ENCODE measurements at places on chromosomes 3 and 15.

DNA sequence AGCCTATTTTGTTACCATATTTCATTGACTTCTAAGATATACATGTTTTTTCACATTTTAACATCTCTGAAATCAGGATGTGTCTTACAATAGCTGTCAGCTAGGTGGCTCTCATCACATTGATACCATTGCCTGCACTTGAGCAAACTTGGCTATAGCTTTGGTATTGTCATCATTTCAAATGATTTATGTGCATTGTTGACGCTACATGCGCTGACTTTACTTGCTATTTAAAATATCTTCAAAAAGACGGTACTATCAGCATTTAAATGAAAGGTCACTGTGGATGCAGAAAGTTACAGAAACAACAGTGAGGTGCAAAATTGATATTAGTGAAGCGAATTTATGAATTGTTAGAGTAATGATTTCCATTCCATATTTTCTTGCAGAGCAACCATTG is 54.0 kb upstream of the ABHD2 start:
- no peak for DNase-seq

DNA sequence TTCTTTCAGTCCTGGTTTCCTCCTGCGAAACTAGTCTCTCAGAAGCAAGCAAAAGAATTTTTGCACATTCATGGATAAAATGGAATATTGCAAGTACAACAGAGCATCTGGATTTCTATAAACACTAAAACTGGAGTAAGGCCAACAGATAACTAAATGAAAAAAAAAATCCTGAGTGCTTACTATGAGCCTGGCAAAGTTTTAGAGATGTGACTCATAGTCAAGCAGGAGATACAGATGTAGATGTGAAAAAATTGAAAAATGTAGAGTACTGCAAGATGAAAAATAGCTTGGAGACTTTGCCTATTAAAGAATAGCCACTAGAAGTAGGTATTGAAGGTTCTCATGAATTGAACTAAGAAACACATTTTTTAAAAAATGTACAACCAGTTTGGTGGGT is 397.4 kb downstream of the OTOL1 start:
- no peak for DNase-seq

GRCh38 chr3:138439646-138440045 is 5.2 kb downstream of the ESYT3 start:
- no peak for DNase-seq

GRCh38 chr3:179927191-179927590 is 109.5 kb downstream of the PEX5L start:
- no peak for DNase-seq

DNA sequence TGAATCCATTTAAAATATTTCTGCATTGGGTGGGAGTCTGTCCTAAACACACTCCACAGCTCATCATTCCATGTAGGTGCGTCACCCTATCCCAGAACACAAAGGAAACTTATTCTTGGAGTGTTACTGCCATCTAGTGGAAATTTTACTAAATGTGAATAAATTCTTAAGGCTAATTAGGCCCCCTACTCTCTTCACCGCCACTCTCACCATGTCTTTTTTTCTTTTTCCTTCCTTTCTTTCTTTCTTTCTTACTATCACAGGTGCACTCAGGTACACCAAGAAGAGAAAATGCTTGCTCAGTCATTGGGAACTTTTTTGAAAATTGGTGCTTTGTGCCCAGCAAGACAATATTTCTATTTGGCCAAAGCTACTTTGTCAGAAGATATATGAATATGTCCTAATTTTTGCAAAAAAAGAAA is 26.4 kb upstream of the ATP8B4 start:
- DNase-seq: peak; percentile 75

- DNase-seq: peak; percentile 15
Observed at GRCh38 chr3:79297245-79297960, 470.4 kb downstream of the ROBO1 start.

GRCh38 chr15:60001610-60002527 is 2.2 kb upstream of the FOXB1 start:
- no peak for DNase-seq

- no peak for DNase-seq
Observed at GRCh38 chr3:197549261-197549885, 6.4 kb downstream of the BDH1 start.

- peak; percentile 26 for DNase-seq
Observed at GRCh38 chr3:97823046-97824004, 1.5 kb downstream of the CRYBG3 start.

DNA sequence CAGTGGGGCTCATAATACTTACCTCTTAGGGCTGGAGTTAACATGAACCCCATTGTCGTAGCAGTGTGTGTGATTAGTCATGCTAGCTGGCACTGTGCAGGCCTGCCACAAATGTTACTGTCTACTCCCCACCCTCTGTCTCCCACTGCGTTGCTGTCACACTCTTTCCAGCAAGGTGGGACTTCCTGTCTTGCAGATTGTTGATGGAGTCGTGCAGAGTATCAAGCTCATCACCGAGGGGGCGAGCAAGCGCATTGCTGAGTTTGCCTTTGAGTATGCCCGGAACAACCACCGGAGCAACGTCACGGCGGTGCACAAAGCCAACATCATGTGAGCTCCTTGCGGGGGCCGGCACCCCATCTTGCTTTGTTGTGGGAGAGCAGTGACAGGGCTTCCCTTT is 12.9 kb downstream of the IDH3A start:
- no peak for DNase-seq

DNA sequence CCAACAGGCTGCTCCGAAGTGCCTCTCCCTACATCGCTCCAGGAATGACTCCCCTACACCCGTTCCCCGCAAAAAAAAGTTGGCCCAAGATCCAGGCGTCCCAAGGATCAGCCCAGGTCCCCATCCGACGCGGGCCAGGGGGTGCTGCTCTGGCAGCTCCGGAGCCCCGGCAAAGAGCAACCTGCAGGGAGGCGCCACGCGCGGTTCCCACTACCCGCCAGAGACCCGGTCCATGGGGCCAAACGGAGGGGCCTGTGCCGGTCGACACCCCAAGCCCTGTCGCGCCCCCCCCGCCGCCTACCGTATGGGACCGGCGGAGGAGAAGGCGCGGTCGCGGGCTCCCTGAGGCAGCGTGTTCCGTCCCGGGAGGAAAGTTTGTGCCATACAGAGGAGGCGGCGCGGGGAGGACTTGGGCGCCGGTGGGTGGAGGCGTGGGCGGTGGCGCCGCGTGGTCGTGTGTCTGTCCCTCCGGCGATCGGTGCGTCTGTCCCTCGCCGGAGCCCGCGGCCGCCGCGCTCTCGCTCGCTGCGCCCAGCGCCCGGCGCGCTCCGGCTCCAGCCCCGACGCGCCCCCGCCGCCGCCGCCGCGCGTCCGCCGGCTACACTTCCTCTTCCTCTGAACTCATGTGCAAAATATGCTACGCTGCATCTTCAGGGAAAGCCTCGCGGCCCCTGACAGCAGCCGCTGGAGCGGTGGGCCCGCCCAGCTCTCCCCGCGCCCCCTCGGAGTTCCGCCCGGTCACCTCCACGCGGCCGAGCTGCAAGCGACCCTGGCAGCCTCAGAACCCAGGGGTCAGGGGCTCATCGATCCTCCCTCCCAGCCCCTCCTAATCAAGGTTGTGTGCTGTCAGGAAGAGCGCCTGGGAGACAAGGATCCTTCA is at the start of gene RFTN1:
RFTN1 (minus strand) TSS at position 559 of the 880 bp plus-strand sequence. CDS start 19,830 bp downstream, outside the sequence.
- peak; percentile 73 for DNase-seq

- peak; percentile 73 for DNase-seq
Observed at GRCh38 chr3:47324278-47324865, 41.6 kb downstream of the KLHL18 start.

- no peak for DNase-seq
Observed at GRCh38 chr15:71678191-71678590, 132.2 kb upstream of the NR2E3 start.

GRCh38 chr15:62653122-62653521 is 389.4 kb upstream of the TPM1 start:
- no peak for DNase-seq

DNA sequence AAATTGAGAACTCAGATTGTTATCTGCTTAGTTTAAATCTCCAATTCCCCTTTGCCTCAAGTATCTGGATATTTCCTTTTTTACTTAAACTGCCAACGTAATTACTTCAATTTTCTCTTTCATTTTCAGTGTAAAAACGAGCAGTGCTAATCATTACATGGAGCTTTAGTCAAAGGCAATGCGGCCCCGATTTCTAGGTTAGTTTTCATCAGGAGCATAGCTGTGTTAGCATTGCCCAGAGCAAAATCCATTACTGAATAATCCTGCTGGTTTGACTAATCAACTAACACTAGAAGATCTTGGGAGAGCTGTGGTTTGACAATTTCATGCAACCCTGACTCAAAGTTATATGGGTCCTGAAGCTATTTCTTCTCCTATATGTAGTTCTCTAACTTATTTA is 46.2 kb downstream of the ZPLD1 start:
- no peak for DNase-seq

DNA sequence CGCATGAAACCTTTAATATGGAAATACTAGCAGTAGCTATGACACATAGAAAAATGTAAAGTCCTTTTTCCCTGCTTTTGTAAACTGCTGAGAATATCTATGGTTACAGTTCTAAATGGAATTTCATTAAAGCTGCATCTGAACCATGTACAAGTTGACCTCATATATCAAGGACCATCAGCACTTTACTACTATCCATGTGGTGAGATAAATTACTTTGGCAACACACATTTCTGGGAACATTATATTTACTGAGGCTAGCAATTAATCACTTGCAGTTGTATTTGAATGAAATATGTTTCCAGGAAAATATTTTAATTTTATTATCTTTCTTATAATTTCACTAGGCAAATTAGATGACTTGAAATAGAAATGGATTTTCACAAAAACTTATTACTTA is 545.5 kb downstream of the NAALADL2 start:
- peak; percentile 19 for DNase-seq

GRCh38 chr15:53808058-53808706 is 48.7 kb upstream of the WDR72 start:
- DNase-seq: peak; percentile 35

DNA sequence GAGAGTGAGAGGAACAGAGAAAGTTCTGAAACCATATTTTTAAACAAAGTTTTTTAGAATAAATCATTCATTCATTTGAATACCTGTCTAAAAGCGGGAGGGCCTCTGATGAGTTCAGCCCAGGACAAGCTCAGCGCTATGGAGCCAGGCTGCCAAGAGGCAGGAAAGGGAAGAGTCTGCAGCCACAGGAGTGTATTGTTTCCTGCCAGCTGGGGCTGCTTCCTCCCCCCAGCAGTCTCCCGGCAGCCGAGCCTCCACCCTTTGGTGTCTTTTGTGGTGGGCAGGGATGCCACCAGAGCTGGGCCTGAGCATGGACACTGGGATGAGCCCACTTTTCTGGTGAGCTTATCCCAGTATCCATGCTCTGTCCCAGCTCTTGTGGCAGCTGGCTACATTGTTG is 199.5 kb upstream of the TPRG1 start:
- no peak for DNase-seq

DNA sequence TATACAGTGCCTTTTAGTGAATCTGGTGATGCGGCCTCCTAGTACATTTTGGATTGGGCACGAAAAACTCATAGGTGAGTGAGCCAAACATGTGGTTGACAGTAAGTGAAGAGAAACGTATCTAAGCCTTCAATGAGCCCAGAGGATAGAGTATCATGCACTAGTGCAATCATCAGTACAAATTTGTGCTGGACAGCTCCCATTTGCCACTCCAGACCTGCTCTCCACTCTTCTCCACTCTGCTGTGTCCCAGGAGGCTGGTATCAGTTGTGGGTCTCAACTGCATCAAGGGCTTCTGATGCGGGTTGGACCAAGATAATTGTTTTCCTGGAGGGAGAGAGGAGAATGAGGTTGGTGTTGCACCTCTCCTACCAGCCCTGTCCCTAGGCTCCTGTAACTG is 9.1 kb upstream of the RASGRF1 start:
- no peak for DNase-seq

DNA sequence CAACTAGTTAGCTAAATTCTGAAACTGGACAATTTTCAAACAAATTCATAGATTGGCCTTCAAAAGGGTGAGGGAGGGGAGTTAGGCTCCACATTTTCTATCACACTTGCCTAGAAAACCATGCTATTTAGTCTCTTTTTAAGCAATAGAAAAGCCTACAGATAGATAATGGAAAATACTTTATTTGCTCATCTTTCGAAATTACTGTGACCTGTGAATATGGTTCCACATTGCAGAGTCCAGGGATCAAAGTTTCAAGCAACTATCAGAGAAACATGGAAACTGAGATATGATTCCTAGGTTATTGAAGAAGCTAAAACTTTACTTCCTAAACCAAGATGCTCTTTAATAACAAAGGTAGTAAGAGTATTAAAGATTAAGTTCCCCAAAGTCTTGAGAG is 176.6 kb upstream of the NECTIN3 start:
- DNase-seq: no peak

DNA sequence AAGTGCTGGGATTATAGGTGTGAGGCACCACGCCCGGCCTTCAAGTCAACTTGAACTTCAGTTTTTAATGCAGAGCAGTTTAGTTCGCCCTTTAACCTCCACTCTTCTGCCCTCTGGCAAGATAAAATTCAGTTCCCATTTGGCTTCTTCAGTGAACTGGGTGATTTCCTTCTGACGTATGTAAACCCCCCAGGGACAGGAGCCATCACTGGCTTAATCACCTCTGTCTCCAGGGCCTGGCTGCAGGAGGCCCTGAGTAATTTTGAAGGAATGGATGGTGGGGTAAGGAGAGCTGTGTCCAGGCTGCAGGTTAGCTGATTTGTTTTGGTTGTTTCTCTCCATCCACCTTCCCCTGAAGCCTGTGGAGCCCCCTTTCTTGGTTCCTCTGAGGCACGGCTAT is 11.9 kb downstream of the MCM2 start:
- no peak for DNase-seq

DNA sequence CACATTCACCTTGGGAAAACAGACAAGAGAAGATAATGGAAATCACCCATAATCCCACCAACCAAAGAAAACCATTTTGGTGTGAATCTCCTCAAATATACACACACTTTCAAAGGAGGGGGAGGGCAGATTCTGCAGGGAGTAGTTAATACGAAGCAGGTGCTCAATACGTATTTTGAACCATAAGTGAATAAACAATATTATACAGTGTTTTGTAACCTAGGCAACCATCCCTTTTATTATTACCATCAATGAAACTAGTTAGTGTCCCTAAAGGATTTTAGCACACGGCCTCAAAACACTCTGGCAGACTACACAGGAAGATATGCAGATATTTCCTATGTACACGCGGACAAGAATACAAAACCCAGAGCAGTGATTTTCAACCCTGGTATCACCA is 6.1 kb downstream of the OSBPL10 start:
- peak; percentile 43 for DNase-seq

- no peak for DNase-seq
Observed at GRCh38 chr3:31596176-31596575, 63.5 kb downstream of the STT3B start.

DNA sequence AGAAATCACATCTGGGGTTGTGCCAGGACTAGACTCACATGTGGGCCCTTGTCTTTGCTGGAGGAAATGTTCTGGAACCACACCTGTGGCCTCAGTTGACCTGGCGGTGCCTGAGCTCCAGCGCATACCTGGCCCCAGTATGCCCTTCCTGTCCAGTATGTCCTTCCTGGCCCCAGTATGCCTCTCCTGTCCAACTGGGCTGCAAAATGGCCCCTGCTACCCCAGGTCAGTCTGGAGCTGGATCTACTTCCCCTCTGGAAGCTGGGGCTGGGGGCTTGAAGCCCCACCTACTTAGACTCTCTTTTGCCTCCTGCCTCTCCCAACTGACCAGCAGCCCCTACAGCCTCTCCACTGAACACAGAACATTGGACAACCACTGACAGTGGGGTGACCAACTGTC is 15.3 kb downstream of the RASGRF1 start:
- no peak for DNase-seq
